ENCODE measurements at places on chromosomes 4 and X.

- DNase-seq = no peak
Measured at GRCh38 chr4:4856071-4857000, 3.1 kb upstream of the MSX1 start.

GRCh38 chrX:41607264-41607832 is 81.4 kb upstream of the GPR34 start:
- DNase-seq = no peak

DNA sequence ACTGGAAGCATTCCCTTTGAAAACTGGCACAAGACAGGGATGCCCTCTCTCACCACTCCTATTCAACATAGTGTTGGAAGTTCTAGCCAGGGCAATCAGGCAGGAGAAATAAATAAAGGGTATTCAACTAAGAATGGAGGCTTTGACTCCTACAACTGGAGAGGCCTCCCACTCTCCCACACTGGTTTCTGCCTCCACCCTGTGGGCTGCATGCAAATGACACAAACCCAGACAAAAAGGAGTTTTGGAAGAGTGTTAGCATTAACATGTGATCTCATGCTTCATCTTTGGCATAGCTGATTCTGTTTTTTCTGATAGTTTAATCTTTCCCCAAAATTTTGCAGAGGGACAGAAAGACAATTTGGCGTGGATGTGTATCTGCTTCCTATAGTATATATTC is 80.8 kb upstream of the IQCM start:
- no peak for DNase-seq

GRCh38 chr4:97016186-97016907 is 1126.9 kb downstream of the STPG2 start:
- DNase-seq = no peak

DNA sequence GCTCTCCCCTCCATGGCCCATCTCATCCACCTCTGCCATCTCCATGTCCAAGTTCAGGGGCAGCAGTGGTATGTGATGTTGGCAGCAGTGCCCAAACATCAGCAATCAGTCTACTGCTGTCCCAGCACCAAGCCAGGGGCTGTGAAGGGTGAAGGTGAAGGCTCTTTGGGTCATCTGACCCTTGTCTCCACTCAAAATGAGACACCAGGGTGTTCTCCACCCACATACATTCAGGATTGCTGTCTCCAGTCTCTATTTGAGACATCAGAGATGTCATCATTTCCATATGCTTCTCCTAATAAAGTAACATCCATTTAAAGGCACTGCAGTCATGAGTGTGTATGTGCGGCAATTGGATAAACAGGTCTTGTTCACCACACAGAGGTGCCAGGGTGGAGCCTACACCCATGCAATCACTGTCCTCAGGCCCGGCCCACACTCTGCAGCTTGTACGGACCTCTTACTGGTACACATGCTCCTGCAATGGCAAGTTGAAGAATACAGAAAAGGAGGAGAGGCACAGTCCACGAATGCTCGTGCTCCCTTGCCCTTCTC is 22.2 kb downstream of the MAML3 start:
- DNase-seq = no peak

- no peak for DNase-seq
Measured at GRCh38 chrX:10574663-10575062, 45.7 kb downstream of the MID1 start.

DNA sequence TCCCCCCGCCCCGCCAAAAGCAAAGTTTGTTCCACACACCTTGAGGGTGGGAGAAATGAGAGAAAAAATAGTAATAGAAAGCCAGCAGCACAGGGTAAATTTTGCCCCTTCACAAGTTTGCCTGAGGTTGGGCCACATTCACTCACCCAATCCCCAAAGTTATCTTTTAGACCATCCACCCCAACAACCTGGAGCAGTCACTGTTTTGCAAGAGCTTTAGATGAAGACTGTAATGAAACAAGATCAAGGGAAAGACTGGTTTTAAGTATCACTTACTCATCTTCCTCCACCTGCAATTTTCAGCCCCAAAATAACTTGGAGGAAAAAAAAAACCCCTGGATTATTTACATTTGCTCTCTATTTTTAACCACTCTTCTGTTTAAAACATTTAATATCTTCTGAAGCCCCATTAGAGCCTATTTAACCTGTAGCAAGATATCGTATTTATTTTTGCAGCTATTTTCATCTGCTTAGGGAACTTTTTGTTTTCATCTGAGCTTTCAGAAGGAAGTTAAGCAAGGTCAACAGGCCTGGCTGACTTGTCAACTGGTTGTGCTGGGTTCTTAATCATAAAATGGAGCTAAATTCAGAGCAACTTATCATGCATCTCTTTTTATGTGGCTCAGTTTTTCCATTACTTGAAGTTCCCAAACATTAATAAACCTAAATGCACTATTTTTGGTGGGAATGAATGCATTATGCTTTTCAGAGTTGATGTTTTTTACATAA is 24.6 kb upstream of the TBL1X start:
- DNase-seq = no peak
